ENCODE measurements at places on chromosomes 6 and 20.

GRCh38 chr6:119296036-119297035, 53.2 kb downstream of the MAN1A1 start:
- DNase-seq: no peak

DNA sequence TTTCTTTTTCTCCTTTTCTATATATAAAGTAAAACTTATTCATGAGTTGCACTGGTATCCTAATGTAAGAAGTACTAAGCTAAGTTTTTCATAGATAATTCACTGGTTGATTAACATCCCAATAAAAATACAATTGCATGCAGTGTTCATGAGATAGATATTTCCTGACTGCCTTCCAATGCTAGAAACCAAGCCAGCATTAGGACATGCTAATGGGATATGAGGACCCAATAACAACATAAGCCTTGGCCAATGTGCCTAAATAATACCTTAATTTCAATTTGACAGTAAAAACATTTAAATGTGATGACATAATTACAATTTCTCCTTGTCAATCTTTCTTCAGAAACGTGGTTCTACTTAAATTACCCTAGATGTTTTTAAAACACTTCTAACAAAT, 152.7 kb downstream of the RNGTT start:
- no peak for DNase-seq

- no peak for DNase-seq
Measured at GRCh38 chr20:8315639-8316573, 183.8 kb downstream of the PLCB1 start.

GRCh38 chr20:21323640-21324039, 20.5 kb downstream of the XRN2 start:
- peak; percentile 70 for DNase-seq

- peak; percentile 14 for DNase-seq
Measured at GRCh38 chr6:144581812-144582537, 296.8 kb downstream of the UTRN start.

GRCh38 chr6:43724914-43725642, 37.5 kb upstream of the MRPS18A start:
- peak; percentile 88 for DNase-seq

GRCh38 chr20:54098047-54098446, 27.7 kb upstream of the BCAS1 start:
- DNase-seq: no peak

DNA sequence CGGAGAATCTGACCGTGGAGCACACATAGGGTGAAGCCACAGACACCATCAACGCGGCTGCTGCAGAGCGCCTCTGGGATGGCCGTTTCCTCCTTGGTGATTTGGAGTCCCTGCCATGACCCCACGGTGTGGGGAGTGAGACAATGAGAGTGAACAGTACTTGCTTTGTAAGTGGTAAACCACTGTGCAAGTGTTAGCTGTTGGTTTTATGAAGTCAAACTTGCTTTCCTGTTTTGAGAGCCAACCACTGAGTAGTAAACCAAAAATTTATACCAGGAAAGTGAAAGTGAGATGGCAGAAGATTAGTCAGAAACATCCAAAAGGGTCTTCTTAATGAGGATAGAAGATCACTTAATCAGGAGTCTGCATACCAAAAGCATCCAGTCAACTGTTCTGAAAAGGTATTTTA, 160.7 kb downstream of the FOXC1 start:
- no peak for DNase-seq

DNA sequence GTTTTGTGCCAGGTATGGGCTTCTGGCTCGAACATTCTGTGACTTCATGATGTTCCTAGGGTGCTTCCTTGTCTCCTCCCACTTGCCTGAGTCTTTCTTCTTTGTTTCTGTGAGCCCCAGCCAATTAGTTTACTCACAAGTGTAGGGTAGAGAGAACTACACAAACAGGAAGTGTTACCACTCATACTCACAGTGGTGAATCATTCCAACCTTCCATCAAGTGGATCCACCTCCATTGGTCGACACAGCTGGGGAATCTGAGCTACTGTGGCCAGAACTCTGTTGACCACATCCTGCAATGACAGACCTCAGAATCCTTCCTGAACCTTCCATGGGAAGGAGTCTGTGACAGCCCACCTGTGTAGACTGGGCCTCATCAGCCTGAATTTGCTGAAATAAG, 76.8 kb downstream of the UNC5CL start:
- peak; percentile 94 for DNase-seq

DNA sequence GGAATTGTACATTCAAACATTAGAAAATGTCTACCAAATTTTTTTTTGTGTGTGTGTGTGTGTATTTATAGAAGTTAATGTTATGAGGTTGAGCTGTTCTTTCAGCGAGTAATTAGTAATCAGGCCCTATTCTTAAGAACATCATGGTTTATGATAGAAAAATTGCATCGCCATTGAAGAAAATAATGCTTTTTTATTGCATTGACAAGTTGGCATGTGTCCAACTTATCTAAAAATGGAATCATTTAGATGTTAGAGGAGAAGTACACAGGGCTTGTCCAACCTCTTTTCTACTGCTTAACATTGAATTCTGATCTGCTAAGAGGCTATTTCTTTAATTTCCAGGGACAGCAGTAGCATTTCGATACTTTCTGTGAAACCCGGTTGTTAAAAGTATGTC, 61.6 kb upstream of the ADGRG6 start:
- no peak for DNase-seq

DNA sequence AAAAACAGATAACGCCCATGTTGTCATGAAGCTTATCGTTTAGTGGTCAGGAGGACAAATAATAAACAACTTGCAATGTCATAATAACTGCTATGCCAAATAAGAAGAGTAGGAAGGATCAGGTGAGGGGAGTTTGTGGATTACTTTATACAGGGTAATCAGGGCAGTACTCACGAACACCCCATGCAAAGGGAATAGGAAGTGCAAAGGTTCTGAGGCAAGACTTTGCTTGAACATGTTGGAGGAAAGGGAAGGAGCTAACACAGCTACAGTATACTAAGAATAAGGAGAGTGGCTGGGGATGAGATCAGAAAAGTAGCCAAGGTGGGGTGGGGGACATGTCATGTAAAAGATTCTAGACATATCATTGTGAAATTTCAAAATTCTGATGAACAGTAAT, 292.0 kb upstream of the RUNX2 start:
- DNase-seq: no peak

DNA sequence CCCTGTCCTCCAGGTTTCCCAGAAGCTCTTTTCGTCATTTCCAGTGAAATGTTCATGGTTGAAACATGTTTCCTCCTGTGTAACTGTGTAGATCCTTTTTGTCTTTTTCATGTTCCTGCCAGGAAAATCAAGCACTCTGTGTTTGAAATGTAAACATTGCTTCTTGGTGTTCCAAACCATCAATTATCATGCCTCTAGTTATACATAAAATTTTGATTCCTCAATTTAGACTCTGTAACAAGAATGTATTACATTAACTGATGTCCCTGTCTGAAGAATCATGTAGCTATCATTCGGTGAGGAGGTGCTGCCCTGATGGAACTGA, 546.3 kb upstream of the CITED2 start:
- DNase-seq: no peak

DNA sequence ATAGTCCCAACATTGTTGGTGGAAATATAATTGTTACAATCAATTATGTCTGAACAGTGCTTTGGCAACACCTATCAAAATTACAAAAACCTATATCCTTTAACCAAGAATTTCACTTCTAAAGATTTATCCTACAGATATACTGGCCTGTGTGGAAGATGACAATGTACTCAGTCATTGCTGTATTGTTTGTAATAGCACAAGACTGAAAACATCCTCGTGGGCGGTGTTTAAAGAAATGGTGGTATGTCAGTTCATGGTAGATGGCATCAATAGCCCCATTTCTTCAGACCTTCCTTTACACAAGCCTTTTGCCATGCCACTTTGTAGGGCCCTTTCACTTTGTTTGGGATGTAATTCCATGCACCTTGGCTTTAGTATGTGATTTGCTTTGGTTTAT, 9.8 kb upstream of the TPBG start:
- no peak for DNase-seq

GRCh38 chr20:53660078-53660909, 66.7 kb upstream of the ZNF217 start:
- DNase-seq: no peak

DNA sequence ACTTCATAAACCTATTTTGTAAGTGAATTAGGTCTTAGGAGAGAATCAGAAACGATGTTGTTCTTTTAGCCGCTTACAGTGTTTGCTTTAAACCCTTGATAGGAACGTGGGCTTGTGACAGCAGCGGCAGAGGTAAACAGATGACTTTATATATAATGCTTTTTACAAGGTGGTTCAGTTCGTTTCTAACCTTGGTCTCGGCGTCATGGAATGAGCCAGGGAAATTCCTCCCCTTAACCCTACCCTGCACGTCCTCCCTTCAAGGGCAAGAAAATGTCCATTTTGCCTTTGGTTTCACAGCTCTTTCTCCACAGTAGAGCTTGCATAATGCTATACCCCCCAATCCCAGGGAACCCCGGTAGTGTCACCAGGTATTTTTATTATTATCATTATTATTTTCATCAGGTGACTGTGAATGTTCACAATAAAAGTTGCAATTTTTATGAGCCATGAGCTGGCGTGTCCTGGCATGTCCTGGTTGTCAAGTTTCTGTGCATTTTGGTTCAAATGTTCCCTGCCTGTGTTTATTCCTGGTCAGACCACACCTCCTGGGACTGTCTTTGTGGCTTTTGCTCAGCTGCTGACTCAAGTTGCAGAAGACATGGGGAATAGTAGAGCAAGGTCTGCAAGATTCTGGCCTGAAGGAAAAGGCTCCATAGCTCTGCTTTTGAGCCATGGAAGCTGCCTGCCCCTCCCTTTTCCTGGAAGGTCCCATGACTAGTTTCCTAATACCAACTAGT, 112.8 kb upstream of the BMP2 start:
- no peak for DNase-seq

GRCh38 chr6:43075670-43076463, at the start of gene PTK7:
Gene PTK7, plus strand, starts transcription at chr6:43076314. Its CDS starts 175 bp downstream, at chr6:43076489.
- DNase-seq: no peak

DNA sequence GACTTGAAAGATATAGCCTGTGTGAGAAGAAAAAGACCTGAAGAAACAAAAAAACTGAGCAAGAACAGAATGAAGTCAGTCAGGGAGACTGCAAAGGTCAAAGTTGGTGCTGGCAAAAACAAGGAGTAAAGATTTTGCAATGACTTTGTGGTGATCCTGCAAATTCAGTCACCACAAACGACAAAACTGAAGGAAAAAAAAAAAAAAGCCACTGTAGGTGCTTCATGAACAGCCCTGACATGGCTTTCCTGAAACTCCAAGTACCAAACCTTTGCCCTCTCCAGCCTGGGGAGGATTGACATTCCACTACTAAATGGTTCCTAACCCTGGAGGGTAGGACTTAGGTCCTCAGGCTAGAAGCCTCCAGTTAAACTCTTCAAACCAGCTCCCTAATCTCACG, 114.7 kb upstream of the BEND3 start:
- no peak for DNase-seq

DNA sequence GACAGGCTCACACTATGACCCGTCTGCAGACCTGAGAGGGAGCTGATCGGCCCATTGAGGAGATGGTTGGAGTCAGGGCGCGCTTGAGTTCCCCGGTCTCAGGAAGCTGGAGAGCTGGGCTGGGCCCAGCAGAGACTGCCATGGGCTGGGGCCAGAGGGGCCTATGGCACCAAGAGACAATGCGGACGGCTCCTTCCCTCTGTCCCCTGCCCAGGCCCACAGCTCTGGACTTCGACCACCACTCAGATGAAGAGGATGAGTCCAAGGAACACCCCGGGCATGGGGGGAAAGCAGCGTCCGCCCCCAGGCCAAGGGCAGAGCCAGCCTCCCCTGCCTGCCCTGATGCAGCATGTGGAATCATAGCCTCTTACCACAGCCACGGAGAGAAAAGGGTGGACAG, 40.2 kb upstream of the PHACTR3 start:
- DNase-seq: no peak

- no peak for DNase-seq
Measured at GRCh38 chr6:158207422-158207788, 39.3 kb downstream of the GTF2H5 start.

DNA sequence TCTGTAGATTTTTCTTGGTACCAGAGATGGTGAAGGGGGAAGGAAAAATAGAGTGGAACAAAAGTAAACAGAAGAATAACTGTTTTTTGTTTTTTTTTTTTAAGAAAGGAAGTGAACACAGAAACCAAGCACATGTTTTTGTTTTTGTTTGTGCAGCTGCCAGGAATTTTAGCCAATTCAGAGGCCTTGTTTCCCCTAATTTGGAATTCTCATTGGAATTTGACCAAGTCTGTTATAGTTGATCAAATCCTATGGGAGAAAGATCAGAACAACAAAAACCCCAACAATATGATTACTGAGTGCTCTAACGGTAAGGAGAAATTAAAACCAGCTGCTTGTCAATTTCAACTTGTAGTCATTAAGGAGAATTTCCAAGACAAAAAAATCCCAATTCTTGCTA, 18.2 kb upstream of the IL22RA2 start:
- DNase-seq: no peak

GRCh38 chr6:30142665-30143064, 6.7 kb downstream of the TRIM40 start:
- no peak for DNase-seq

GRCh38 chr6:131129689-131130553, 5.3 kb upstream of the AKAP7 start:
- no peak for DNase-seq

- DNase-seq: no peak
Measured at GRCh38 chr6:129609635-129610034, 100.3 kb downstream of the ARHGAP18 start.

- no peak for DNase-seq
Measured at GRCh38 chr6:28841290-28841689, 82.5 kb downstream of the TRIM27 start.

- DNase-seq: no peak
Measured at GRCh38 chr6:64000818-64001491, 365.4 kb downstream of the PHF3 start.

- DNase-seq: no peak
Measured at GRCh38 chr6:31758281-31758680, 4.2 kb upstream of the SAPCD1 start.

GRCh38 chr20:33211817-33212424, 5.2 kb upstream of the BPIFA3 start:
- peak; percentile 83 for DNase-seq

DNA sequence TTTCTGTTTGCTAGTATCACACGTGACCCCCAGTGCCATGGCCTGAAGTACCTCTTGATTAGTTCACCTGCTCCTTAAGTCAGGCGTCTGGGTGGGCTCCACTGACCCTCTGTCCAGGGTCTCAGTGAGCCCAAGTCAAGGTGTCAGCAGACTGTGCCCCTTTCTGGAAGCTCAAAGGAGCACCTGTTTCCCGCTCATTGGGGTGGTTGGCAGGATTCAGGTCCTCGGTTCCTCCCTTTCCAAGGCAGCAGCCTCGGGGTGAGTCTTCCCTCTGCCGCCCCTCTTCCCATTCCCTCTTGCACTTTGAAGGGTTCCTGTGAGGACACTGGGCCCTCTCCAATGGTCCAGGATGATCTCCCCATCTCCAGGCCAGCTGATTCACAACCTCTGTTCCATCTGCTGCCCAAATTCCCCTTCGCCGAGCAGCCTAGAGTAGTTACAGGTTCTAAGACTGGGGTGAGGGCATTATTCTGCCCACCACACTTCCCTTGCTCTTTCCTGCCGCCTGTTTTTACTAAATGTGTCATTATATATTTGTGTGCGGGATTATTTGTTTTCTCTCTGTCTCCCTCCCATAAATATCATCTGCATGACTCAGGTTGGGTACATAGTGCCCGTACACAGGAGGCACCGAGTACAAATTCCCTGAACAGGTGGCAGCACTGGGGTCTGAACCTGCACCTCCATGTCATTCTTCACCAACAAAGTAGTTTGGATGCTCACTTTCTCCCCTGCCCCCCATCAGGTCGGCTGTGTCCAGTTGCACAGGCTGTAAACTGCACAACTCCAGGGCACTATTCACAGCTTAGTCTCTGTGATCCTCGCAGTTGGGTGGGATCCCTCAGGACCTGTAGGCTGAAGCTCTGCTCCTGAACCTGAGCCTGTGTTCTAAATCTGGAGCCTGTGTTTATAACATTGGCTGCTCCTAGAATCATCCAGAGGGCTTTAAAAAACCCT, 58.5 kb downstream of the RBM38 start:
- peak; percentile 81 for DNase-seq
